Stimulated activated CD4-positive, alpha-beta T cell treated with anti-CD3 and anti-CD28 coated beads, Interleukin-1b, Interleukin-23, amount 100 ng/mL, for 1 hour (primary cell): ENCODE measurements at places on chromosomes 16 and 17.

DNA sequence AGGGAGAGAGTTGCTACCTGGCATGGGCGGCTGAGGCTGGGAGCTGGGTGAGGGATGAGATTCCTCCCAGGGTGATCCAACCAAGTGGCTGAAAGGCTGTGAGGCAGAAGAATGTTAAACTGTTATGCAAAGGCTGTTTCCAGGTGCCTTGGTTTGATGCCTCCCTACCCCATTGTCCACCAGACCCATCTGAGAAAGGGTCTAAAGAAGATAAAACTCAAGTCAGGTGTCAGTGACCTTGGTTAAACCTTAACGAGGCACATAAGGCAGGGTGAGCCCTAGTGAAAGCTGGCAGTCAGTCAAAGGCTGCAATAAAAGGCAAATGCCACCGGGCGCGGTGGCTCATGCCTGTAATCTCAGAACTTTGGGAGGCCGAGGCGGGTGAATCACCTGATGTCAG is 23.8 kb downstream of the LDHD start:
- no peak for DNase-seq

GRCh38 chr16:66523861-66524354 is 26.0 kb downstream of the TK2 start:
- no peak for DNase-seq

- no peak for DNase-seq
Observed at GRCh38 chr17:79769570-79770506, 8.1 kb upstream of the CBX2 start.

DNA sequence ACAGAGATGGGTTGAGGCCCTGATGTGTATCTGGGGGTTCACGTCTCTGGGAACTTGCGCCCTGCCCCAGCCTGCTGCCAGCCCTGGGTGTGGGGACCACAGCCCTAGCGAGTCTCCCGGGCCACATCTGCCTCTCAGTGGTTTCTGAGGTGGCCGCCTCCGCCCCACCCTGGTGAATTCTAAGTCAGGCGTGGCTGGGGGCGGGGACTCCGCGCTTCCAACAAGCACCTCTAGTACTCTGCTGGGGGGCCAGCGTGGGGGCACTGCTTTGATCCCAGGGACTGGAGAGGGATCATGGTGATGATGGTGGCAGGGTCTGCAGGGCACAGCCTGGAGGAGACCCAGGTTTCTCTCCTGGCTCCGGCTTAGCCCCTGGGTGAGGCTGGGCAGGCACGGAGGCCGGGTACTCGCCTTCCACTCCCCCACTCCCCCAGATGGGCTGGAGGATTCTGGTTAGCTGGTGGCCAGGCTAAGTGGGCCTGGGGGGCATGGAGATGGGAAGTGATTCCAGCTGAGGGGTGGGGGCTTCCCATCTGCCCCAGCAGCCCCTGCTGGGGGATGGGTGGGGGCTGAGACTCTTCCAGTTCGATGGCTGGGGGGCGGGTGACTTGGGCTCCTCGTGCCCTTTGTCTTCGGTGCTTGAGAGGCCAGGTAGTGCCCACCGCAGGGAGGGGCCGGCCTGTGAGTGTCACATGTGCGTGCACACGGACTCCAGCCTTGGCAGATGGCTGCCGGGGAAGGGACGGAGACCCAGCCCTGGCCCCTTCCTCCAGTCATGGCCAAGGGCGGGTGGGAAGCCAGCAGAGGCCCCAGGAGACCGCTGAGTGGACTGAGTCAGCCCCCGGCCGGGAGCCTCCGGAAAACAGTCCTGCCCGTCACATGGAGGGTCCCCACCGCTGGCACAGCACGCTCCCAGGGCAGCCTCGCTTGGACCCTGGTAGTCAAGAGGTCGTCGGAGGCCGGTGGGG is 3.9 kb downstream of the GLIS2 start:
- no peak for DNase-seq

DNA sequence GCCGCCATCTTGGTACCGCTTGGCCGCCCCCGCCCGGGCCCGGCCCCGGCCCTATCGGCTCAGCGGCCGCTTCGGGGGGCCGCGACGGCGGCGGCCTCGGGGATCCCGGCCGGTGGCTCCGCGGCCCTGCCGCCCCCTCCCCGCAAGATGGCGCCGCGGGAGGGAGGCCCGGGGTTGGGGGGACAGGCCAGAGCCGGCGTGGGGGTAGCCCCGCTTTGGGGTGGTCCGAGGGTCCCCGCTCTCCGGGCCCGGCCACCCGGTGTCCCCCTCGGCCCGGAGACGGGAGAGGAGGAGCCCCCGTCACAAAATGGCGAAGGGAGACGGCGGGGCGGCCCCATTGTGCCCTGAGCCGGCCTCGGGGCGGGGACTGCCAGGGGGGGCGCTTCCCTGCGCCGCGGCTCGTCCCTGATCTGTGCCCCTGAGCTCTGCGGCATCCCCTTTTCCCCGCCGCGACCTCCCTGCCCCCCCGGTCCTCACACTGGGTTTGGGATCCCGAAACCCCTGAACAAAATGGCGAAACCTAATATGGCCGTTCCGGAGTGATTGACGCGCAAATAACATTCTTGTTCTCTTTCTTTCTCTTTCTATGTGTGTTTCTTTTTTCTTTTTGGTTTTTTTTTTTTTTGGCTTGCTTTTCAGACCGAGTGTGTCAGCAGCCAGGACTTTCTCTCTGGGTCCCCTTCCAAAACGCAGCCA is 986 bp downstream of the HAPSTR1 start:
- no peak for DNase-seq

DNA sequence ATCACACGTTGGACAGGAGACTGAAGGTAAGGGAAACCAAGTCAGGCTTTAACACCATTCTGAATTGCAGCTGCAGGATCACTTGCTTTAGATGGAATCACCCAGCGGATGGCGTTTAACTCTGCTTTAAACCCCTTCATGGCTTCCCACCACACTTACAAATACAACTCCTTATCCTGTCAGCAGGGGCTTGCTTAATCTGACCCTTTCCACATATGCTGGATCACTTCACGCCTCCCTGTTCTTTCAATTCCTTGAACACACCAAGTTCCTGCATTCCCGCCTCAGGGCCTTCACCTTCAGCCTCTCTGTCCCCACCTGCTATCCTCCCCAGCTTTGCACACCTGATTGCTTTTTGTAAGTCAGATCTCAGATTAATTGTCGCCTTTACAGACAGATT is 442.2 kb downstream of the MAF start:
- no peak for DNase-seq

- DNase-seq, result no peak
Observed at GRCh38 chr16:21302898-21303528, 24.9 kb upstream of the CRYM start.

- no peak for DNase-seq
Observed at GRCh38 chr17:9828296-9829295, 2.9 kb downstream of the GLP2R start.

GRCh38 chr16:3377917-3378316 is 22.2 kb downstream of the OR2C1 start:
- DNase-seq, result no peak

GRCh38 chr17:6811510-6811909 is 20.0 kb downstream of the TEKT1 start:
- no peak for DNase-seq

GRCh38 chr17:19978209-19978802 is 678 bp upstream of the AKAP10 start:
- DNase-seq, result no peak

- no peak for DNase-seq
Observed at GRCh38 chr17:199806-200545, 18.5 kb upstream of the DOC2B start.

DNA sequence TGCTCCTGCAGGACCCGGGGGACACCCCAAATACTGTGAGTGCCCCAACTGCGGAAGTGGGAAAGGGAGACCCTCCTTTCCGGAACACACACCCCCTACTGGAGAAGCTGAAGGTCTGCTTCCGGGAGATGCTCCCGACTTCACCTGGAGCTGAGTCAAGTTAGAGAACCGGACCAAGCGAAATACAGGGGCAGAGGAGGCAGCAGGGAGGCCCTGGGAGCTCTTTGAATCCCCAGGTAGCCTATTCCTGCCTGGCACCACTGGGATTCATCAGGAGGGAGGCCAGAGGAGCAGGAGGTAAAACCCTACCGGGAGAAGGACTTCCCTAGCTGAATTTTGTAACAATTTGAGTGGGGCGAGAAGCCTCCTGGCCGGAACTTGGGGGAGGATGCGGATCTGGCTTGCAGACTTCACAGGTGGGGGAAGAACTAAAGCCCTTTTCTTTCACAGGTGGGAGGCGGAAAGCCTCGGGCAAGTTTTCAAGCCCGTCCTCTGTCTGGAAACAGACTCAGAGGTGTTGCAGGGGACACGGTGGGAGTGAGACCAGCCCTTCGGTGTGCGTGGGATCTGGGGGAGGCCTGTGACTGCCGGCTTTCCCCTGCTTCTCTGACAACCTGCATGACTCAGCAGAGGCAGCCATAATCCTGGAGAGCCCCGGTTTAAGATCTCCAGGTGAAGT is 22.4 kb upstream of the TEKT1 start:
- no peak for DNase-seq
